SK-N-DZ (cell line): ENCODE measurements at places on chromosomes 7 and 10.

GRCh38 chr7:47446871-47447466, 134.9 kb downstream of the TNS3 start:
- DNase-seq = no peak

DNA sequence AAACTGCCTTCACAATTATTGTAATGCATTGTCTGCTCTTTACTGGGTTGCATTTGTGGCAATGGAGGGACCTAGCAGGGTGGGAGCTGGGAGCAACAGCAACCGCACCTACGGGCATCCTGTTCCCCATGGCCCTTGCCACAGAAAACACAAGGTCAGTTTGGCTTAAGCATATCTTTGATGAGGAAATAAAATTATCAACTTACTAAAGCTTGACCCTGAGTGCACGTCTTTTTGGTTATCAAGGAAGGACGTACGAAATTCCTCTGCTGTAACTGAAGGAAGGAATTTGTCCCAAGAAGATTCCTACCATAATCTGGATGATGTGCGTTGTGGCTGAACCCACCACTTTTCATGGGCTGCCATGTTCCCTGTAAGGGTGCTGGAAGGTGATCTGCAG, 19.9 kb upstream of the PTPRN2 start:
- no peak for DNase-seq

- DNase-seq = no peak
These were observed 98.7 kb downstream of the PRTFDC1 start for GRCh38 chr10:24853661-24854060.

GRCh38 chr7:117791877-117792780, 81.1 kb downstream of the CTTNBP2 start:
- DNase-seq = no peak

GRCh38 chr10:119466076-119466475, 76.4 kb downstream of the RGS10 start:
- DNase-seq = no peak
